Activated CD8-positive, alpha-beta T cell treated with anti-CD3 and anti-CD28 coated beads for 36 hours (primary cell): ENCODE measurements at places on chromosomes 16 and 17.

DNA sequence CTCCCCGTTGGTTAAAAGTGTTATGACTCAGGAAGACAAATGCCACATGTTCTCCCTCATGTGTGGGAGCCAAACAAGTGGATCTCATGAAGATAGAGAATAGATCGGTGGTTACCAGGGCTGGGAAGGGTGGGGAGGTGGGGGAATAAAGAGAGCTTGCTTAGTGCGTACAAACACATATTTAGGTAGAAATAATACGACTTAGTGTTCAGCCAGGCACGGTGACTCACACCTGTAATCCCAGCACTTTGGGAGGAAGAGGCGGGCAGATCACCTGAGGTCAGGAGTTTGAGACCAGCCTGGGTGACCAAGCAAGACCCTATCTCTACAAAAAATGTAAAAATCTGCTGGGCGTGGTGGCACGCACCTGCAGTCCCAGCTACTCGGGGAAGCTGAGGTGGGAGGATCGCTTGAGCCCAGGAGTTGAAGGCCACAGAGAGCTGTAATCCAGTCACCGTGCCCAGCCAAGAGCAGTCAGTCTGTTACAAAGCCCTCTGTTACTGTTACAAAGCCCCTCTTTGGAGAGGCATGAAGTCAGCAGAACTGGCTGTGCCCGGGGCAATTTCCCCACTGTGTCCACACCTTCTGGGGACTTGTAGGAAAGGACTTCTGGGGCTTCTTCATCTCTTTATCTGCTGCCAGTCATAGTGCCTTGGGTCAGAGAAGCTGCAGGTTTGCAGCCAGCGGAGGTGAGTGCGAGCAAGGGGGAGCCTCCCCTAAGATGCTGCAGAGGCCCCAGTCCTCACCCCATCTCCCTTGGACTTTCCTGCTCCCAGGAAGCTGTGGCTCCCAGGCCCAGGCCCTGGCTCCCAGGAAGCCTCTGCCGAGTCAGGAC lies 4.3 kb upstream of the ALDH3A1 start:
- no peak for DNase-seq

- no peak for DNase-seq
Measured at GRCh38 chr17:69710926-69711325, 296.4 kb downstream of the MAP2K6 start.

DNA sequence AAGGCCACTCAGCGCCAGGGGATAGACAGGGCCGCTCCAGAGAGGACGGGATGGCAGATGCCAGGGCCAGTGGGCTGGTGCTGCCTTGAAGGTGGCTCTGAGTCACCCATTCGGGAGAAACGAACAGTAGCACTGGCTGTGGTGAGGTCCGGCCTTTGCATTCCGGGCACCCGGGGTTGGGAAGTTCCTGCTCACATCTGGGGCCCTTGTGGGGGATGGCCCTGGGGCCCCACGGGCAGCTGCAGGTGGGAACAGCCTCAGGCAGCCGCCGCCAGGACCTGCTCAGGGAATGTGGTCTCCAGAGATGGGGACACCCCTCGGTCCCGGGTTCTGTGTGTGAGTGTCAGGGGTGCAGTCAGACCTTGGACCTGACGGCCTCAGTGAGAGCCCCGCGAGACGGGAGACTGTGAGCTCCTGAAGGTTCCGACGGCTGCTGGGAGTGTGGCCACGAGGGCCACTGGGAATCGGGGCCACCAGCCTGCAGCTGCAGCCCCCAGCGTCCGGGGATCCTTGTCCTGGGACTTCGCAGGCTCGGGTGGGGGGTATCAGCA lies 1.4 kb downstream of the CBFA2T3 start:
- no peak for DNase-seq

DNA sequence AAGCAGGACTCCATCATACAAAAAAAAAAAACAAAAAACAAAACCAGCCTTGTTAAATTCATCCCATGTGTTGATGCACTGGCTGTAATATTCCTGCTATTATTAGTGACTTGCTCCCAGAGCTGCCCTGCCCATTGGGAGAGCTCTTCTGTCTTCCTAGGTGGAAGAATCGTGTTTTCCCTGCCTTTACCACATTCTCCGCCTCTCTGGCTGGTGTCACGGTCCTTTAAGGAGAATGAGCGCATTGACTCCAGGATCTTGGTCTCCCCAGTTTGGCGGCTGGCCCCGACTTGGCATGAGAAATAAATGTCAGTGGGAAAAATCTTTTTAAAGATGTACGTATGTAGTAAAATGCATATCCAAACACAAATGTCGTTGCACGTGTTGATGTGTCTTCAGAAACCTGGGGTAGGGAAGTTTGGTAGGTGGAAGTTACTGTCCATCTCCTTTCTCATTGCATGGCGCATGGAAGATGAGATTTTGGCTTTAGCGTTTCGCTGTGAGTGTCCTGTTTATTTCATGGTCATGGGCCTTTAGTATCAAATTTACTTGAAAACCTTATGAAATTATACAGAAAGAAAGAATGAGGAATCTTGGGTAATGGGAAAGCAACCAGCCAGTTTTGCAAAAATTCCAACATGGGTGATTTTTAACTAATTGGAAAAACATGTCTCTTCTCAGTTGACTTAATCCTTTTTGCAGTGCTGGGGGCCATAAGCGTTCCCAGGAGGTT lies 15.5 kb downstream of the RMI2 start:
- DNase-seq, result no peak

DNA sequence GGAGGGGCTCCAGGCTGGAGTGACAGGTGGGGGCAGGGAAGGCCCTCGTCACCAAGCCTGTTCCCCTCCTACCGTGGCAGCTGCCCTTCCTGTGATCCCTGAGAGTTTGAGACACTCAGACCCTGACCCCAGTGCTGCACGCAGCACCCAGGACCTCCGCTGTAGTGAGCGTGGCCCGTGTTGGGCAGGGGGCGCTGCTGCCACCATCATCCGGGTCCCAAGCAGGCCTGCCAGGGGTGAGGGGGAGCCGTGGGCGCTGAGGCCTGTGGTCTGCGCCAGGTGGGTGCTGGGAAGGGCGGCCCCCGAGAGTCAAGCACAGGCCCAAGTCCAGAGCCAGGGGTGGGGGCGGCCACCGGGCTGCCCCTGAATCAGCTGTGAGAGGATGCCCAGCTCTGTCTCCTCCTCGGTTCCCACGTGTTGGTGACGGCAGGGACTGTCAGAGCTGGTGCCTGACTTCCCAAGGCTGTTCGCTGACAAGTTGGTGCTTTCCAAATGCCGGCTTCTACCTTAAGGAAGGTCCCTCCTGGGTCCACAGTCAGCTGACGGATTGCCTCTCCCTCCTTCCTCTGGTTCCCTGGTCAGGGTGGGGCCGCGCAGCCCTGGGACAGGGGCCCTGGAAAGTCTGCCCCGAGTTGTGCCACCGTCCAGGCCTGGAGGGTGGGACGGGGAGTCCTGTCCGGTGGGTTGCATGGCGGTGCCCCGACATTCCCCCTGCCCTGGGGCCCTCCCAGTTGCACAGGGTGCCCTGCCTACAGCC lies 31.1 kb downstream of the TPSG1 start:
- no peak for DNase-seq

- DNase-seq, result no peak
Measured at GRCh38 chr16:77913738-77914253, 108.6 kb upstream of the CLEC3A start.

GRCh38 chr16:62135446-62135845 lies 99.2 kb upstream of the CDH8 start:
- no peak for DNase-seq

GRCh38 chr17:20935740-20936139 lies 107.1 kb downstream of the USP22 start:
- DNase-seq, result no peak

DNA sequence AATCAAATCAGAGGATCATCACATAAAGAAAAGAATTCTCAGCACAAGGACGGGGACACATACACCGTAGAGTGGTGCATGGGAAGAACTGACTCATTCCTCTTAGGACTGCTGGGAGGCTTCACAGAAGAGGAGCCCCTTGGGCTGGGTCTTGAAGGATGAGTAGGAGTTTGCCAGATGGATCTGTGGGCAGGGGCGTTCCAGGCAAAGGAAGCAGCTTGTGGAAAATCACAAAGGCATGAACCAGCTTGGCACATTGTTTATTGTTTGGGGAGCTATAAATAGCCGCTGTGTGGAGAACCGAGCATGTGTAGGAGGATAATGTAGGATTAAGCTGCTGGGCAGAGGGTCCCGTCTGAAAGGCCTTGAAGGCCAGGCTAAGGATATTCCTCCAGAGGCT lies 5.1 kb upstream of the SLC16A11 start:
- DNase-seq, result no peak

DNA sequence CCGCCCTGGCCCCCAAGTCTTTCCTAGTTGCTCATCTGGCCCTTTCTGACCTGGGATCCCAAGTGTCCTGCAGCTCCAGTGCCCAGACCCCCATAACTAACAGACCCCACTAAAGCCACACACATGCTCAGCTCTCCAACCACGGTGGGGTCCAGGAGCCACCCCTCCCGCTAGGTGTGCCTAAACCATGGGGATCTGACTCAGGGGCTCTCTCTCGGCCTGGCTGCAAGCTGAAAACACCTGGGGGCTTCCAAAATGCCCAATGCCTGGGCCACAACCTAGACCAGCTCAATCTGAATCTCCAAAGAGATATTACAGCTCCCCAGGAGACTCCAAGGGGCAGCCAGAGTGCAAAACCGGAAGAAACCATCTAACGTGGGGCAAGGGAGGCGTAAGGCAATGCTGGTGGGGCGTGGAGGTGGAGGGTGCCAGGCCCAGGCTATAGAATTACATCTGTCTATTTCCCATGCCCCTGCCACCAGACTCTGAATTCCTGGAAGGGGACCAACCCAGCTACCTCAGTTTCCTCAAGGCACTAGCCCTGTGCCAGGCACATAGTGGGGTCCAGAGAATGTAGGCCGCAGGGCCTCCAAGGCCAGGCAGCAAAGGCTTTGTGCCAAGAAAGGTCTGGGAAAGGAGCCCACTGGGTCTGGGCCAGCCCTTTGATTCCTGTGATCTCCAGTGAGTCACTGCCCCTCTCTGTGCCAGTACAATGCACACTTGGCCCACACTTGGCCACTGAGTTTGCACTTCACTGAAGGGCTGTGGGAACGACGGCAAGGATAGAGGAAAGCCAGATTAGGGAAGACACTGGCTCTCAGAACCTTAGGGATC lies 3.3 kb downstream of the CD2BP2 start:
- DNase-seq, result no peak

- no peak for DNase-seq
Measured at GRCh38 chr17:47736501-47737495, 3.8 kb downstream of the TBX21 start.

DNA sequence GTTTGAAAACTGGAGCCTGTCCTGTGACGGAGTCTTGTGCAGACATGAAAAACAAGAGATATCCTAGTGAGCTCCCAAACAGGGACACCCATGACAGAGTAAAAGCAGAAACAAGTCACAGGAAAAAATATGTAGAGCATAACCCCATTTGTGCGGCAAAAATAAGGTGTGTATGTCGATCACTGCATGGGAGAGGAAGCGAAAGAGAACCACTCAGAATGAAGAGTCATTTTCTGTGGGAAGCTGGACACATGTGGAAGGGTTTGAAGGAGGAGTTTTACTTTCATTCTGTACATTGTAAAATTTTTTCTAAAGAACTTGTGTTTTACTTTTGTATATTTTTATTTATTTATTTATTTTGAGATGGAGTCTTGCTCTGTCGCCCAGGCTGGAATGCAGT lies 72.1 kb downstream of the JPH3 start:
- DNase-seq, result no peak

DNA sequence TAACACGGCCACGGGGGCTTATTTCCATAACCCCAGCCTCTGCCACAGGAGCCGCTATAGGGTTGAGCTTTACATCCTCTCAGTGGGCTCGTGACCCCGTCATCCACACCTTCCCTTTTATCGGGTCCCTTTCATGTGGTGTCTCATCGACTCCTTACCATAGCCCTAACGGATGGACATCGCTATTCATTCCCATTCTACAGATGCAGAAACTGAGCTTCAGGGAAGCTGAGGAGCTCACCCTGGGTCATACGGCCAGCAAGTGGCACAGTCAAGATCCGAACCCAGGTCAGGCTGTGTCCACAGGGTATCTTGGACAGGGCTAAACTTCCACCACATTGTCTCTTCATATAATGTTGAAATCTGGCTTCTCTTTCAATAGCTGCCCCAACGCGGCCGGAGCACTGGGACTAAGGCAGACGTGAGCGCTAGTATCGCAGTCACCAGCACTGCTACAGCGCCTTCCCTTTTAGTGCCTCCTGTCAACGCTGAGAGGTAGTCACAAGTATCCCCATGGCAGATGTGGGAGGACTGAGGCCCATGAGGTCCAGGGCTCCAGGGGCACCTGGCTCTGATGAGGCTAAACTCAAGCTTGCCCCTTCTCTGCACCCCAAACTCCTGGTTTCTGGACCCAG lies 50.8 kb downstream of the SOCS1 start:
- DNase-seq, result no peak

DNA sequence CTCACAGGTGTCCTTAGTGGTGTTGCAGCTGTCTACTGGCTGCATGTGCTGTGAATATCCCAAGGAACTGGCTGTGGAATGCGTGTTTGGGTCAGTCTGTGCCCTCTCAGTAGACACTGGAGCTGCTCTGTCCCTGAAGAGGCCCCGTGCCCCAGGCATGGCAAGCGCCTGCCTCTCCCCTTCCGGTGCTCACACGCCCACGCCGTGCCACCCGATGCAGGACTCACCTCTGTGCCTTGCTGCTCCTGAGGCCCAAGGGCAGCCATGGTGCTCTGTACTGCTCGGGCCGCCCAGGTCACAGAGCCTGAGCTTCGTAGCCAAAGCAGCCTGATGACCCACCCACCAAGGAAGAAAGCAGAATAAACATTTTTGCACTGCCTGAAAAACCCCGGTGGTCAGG lies 10.0 kb downstream of the RGS11 start:
- DNase-seq, result no peak

DNA sequence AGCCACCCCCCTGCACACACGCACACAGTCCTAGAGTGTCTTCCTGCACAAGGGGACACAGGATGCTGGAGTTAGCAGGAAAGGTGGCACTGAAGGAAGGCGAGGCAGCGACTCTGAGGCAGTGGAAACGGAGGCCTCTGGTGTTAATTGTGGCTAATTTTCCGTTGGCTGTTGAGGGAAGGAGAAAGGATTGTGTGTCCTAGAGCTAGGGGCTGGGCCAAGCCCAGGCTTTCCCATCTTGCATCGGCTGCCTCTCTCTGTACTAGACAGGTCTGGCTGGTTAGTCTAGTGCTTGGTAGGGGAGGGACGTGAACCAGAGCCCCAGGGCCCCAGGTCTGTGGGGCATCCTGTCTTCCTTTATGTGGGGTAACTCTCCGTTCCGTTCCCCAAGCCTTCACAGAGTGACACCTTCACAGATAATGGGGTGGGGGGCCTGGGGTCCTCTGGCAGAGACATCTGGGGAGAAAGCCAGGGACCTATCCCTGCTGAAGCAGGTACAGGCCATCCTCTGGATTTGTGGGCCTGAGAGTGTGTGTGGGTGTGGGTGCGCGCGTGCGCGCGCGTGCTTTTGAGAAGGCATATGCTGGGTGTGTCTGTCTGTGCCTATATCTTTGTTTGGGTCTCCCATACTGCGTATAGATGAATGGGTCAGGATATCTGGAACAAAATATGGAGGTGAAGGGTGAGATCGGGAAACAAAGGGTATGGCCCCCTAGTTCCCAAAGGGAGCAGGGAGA lies at the start of gene CHD3:
Gene CHD3, plus strand, starts transcription at position 606 of the 737 bp plus-strand sequence. CDS start 212 bp downstream, outside the sequence.
- DNase-seq, result peak; percentile 77

DNA sequence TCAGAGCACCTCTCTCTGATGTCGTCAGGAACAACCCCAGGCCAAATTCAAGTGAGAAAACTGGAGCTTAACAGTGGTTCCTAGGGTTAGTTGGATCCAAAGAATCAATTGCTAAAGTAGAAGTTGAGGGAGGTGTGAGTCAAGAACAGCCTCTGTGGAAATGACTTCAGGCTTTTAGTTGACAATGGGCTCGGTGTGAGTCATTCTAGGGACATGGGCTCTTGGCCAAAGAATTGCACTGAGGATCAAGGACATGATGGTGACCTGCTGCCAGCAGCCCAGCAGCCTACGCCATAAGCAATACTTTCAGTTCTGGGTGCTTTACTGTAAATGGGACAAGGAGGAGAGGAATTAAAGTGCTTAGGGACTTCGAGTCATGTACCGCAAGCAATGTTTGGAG lies 32.1 kb upstream of the SMURF2 start:
- no peak for DNase-seq
